Activated CD8-positive, alpha-beta memory T cell treated with anti-CD3 and anti-CD28 coated beads, Interleukin-2, amount 50 U/mL, for 48 hours (primary cell): ENCODE measurements at places on chromosomes 11 and 22.

- no peak for DNase-seq
Observed at GRCh38 chr11:47603295-47603694, 9.1 kb upstream of the C1QTNF4 start.

DNA sequence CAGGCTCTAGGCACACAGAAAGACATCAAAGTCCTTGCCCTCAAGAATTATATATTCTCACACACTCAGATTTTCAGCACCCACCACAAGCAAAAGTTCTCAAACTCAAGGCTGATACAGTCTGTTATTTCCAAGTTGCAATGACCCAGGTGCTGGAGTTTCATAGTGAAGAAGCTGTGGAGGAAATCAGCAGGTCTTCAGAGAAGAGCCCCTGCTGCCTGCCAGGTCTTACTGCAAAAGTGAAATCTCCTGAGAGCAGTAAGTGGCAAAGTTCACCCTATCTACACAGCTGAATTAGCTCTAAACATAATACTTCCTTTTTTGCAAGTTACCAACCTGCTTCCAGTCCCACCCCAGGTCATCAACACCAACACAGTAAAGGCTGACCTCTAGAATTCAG lies 64.6 kb downstream of the RPL27A start:
- DNase-seq, result no peak

GRCh38 chr11:19891022-19891421 lies 178.4 kb downstream of the NAV2 start:
- DNase-seq, result no peak

- no peak for DNase-seq
Observed at GRCh38 chr11:112288021-112288420, 27.4 kb upstream of the PLET1 start.

GRCh38 chr22:41625577-41625976 lies 4.5 kb downstream of the XRCC6 start:
- DNase-seq, result no peak

- DNase-seq, result no peak
Observed at GRCh38 chr11:12499071-12499470, 121.7 kb downstream of the PARVA start.

- DNase-seq, result no peak
Observed at GRCh38 chr11:109039611-109040010, 374.7 kb downstream of the DDX10 start.

- no peak for DNase-seq
Observed at GRCh38 chr11:93084727-93085505, 112.9 kb downstream of the SLC36A4 start.

GRCh38 chr11:20467487-20468185 lies 80.1 kb downstream of the PRMT3 start:
- DNase-seq, result no peak

GRCh38 chr11:68328374-68329091 lies 16.1 kb downstream of the LRP5 start:
- DNase-seq, result no peak

GRCh38 chr11:92931746-92932422 lies 37.6 kb upstream of the MTNR1B start:
- DNase-seq, result no peak

- peak; percentile 76 for DNase-seq
Observed at GRCh38 chr11:363948-364761, 5.1 kb upstream of the B4GALNT4 start.

GRCh38 chr22:34416022-34416860 lies 496.0 kb upstream of the LARGE1 start:
- no peak for DNase-seq

GRCh38 chr11:94746721-94747120 lies 21.4 kb upstream of the AMOTL1 start:
- no peak for DNase-seq

- DNase-seq, result no peak
Observed at GRCh38 chr11:117973503-117973860, 12.7 kb upstream of the IL10RA start.

DNA sequence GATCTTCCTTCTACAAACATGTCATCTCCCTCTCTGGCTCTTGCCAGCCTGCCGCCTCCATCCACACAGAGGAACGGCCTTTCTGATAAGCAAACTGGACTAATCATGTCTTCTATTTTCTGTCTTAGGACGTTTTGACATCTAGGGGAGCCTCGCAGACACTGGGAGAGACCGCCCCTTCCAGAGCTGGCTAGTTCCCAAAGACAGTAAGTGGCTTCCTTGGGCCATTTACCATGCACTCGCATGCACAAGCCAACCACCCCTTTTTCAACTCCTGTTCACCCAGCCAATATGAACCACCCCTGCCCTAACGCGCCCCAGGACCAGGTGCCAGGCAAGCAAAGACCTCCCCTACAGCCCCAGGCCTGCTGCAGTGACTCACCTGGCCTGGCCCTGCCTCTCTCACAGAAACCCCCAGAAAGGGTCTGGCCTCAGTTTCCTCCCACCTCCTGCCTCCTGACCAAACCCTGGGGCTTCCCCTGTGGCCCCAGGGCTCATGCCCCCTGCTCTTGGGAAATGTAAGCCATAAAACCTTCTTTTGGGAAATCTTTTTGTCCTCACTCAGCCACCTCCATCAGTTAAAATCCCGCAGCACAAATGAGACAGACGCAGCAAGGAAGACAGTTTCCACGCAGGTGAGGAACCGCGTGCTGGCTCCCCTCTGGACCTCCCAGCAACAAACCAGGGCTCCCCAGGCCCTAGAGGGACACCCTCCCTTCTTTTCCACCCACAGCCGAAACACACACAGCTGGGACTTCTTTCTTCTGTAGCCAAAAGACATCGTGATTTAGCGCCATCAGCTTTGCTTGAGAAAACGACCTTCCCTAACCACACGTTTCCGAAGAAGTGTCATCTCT lies 38.5 kb downstream of the SHANK2 start:
- DNase-seq, result no peak

DNA sequence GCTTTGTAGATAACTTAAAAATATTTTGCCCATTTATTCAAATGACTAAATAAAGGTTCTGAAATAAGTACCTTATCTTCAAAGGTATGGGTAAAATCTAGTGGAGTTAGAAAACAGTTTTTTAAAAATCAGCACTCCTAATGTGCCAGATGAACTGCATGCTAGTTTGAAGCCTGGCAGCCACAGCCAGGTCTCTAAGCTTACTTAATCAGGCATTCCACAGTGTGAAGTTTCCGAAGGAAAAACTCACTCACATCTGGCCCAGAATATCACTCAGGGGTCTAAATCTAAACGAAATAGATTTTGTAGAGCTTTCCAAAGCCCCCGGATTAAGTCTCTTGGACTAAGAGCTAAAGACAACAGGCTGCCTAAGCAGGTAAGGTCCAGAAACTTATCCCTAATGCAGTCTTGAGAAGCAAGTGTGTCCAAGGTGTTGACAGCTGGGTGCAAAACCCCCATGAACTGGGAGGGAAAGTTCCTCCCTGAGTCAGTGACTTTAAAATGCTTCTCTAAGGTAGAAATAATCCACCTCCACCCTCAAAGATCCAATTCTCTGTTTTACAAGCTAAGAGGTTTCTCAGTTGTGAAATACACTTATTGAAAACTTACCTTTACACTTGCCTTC lies 157.6 kb downstream of the FCHSD2 start:
- DNase-seq, result no peak

DNA sequence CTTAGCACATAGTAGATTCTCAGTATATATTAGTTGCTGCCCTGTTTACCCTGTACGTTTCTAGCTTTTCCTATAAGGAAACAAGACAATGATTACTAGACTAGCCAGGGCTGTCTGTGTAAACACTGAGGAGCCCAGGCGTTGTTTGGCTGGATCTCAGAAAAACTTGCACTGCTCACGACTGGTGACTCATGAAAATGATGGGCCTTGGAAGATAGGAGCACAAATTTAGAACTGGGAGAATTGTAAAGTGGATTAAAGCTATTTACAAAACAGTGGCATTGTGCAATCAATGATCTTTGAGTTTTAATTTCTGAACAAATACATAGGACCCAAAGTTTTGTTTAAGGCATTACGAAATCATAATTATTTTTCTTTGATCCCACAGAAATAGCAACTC lies 276.9 kb downstream of the FAM76B start:
- no peak for DNase-seq

GRCh38 chr11:118180300-118180703 lies 3.9 kb upstream of the SCN2B start:
- DNase-seq, result no peak
